Fibroblast of lung (primary cell): ENCODE measurements at places on chromosomes 7 and 10. TPM values are rescaled to one million over a fixed set of nuclear protein-coding genes. Genes with fewer than 3 reads are reported as not detected.

The DYDC2 gene
- polyA plus RNA-seq, result not detected in 2 replicates

The SLC13A4 gene
- polyA plus RNA-seq, result 0.32 and 2.3 TPM in 2 replicates

The ANKRD30A gene
- not detected in 2 replicates for polyA plus RNA-seq

The SPDYE8 gene
- polyA plus RNA-seq, result not detected in 2 replicates

The NMT2 gene
- polyA plus RNA-seq, result 16.6 and 35.2 TPM in 2 replicates

The ZNRF2 gene
- polyA plus RNA-seq, result 2.1 and 2.6 TPM in 2 replicates

The POLR2J2 gene
- polyA plus RNA-seq, result 1.1 and 1.4 TPM in 2 replicates

The SYT15B gene
- polyA plus RNA-seq, result 0.02 and 0.03 TPM in 2 replicates

The PAPOLB gene
- polyA plus RNA-seq, result 0.01 and 0.02 TPM in 2 replicates

The PLCE1 gene
- 0.52 and 1.2 TPM in 2 replicates for polyA plus RNA-seq

The ZNF365 gene
- 1.2 and 3.0 TPM in 2 replicates for polyA plus RNA-seq

The EN2 gene
- not detected in 2 replicates for polyA plus RNA-seq

The DNAH11 gene
- 0.16 and 0.34 TPM in 2 replicates for polyA plus RNA-seq

The UBTD1 gene
- polyA plus RNA-seq, result 10.7 and 15.0 TPM in 2 replicates

The CARD11 gene
- polyA plus RNA-seq, result 0.02 and 0.07 TPM in 2 replicates

The FAM25A gene
- polyA plus RNA-seq, result not detected in 2 replicates

The SEC31B gene
- polyA plus RNA-seq, result 1.8 and 2.7 TPM in 2 replicates

The PDIA4 gene
- 210 and 236 TPM in 2 replicates for polyA plus RNA-seq
